GF-D8 (cell line): ENCODE measurements at places on chromosomes 6 and 20.
A peak's percentile ranks its signal among the peaks of the same experiment; 100 is the strongest.

GRCh38 chr6:18596531-18596835 is 209.3 kb downstream of the RNF144B start:
- no peak for DNase-seq

- no peak for DNase-seq
These were observed 78.9 kb downstream of the CRYBG1 start for GRCh38 chr6:106439459-106439858.

DNA sequence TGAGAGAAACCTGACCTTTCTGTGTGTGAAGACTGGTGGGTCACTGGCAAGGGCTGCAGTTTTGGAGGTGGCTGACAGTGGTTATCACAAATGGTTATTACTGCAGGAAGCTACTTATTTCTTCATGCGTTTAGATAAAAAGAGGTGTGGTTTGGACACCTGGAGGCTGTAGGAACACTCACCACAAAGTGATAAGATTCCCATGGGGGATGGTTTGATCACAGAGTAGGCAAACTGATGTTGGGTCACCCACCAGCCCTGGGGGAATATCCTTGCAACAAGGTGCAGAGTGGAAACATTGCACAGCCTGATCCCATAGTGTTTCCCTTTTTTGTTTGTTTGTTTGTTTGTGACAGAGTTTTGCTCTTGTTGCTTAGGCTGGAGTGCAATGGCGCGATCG is 33.9 kb upstream of the RNGTT start:
- DNase-seq: no peak

GRCh38 chr6:52422156-52422555 is 2.0 kb downstream of the EFHC1 start:
- no peak for DNase-seq

GRCh38 chr6:152685819-152686218 is 11.9 kb upstream of the MYCT1 start:
- no peak for DNase-seq

DNA sequence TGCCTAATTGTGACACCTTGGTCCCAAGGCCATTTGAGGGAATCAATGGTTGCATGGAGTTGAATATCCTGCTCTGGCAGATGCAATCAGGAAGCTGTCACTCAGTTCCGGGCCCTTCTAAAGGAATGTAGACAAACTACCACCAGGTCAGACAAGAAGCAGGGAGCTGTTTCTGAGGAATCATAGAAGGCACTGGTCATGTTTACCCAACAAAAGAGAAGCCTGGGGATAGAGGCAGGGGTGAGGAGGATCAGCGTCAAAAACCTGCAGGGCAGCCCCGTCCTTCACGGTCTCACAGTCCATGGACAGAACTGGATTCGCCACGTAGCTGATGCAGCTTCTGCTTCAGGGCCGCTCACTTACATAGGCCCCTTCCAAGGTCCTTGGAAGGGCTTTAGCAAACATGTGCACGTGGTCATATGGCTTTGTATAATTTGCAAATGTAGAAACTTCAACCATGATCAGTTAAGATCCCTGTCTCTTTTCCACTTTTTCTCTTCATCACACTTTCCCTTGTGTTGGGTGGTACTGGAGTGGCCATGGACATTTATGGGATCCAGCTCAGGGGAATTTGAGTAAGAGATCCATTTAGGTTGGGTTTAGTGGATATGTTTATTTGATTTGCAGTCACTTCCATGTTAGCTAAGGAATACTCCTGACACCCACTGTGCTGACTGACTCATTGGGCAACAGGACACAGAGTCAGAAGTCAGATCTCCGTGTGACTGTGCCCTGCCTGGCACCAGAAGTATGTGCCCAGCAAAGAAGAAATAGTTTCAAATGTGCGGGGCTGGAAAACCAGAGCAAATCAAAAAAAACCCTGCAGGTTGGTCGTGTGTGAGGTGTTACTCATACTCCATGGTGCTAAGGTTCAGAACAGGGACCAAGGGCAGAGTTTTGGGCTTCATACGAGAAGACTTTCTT is 60.0 kb upstream of the ZFAND3 start:
- DNase-seq: no peak

DNA sequence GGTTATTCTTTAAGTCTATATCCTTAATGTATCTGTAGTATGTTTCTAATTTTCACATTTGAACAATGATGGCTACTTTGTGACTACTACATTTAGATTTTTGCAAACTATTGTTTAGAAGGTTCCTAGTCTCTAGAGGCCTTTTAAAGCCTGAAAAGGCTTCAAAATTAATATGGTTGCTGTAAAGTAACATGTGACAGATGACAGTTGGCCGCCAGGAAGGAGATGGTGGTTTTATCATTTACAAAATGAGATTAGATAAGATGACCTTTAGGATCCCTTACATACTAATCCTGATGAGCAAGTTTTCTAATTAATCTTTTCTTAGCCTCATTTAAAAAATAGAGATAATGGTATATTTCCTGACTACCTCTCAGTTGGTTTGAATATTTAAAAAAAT is 18.8 kb downstream of the SCAF8 start:
- peak; percentile 86 for DNase-seq

- DNase-seq: no peak
These were observed 577.8 kb downstream of the PKHD1 start for GRCh38 chr6:51509597-51509996.

DNA sequence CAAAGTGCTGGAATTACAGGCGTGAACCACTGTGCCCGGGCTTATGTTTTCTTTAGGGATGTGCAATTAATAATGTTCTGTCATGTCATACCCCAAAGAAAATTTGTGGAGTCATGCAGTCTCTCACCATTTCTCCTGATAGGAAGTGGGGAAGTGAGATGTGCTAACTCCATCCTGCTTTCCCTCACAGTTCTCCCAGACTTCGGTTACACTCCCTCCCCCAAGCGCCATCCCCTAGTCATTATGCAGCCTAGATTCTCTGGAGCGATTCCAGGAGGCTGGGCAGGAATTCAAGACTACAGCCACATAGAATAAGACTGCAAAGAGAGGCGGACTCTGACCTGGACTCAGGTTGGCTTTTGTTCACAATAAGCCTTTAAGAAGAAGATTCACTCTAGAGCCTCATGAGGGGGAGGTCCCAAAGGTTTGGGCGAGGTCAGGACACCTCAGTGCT is 271.4 kb downstream of the ALDH8A1 start:
- no peak for DNase-seq

- DNase-seq: no peak
These were observed 53.7 kb upstream of the SLCO4A1 start for GRCh38 chr20:62588458-62589149.

GRCh38 chr6:142871910-142872331 is 73.1 kb downstream of the HIVEP2 start:
- peak; percentile 22 for DNase-seq

DNA sequence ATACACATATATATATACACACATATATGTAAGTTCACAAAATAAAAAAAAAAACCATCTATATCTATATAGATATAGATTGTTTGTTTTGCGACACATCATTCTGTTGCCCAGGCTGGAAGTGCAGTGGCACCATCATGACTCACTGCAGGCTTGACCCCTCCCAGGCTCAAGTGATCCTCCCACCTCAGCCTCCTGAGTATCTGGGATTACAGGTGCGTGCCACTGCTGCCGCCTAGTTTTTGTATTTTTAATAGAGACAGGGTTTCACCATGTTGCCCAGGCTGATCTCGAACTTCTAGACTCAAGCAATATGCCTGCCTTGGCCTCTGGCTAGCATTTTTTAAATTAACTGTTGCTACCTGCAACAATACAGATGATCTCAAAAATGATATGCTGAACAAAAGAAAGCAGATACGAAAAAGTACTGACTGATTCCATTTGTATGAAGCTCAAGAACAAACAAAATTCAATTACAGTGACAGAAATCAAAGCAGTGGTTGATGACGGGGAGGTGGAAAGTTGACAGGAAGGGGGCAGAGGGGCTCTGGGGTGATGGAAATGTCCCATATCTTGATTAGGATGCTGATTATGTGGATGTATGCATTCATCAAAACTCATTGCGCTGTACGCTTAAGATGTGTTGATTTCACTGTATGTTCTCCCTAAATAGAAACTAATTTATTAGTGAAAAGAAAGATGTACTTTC is 49.6 kb downstream of the ATXN1 start:
- DNase-seq: no peak

GRCh38 chr20:17765584-17765983 is 65.8 kb downstream of the BANF2 start:
- no peak for DNase-seq
